ENCODE measurements at places on chromosomes 11 and 22.

- no peak for DNase-seq
These were observed 100.7 kb upstream of the THY1 start for GRCh38 chr11:119523539-119524157.

DNA sequence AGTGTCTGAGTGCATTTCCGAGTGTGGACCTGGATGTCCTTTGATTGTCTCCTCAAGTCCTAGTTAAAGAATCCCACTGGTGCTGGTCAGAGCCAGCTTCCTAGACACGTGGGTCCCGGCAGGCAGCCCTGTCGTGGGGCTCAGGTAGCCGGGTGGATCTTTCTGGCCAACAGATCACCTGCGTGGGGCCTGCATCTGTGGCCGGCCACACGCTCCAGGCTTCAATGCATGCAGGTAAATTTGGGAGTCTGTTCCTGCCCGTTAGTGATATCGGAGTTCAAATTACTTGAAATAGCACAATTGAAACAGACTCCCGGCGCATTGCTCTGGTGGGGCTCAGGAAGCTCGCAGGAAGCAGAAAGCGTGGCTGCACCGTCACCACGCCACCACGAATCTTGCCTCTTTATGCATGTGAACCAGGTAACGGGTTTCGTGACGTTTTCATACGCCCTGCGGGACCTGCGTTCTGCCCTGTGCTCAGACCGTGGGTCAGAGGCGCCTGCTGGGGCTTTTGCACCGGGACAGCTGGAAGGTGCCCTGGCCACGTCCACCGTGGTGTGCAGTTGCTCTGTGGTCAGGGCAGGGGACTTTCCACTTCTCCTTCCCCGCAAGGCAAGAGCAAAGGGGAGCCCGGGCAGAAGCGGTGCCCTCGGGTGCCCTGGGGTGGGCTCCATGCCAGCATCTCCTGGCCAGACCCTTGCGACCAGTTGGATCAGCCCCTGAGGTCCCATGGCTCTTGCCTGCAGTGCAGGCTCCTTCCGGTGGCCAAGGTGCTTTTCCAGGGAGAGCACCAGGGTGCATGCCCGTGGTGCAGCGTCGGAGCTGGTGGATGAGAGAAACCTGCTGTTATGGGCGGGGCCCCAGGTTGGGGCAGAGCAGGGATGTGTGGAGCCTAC is 803.5 kb downstream of the BRD1 start:
- no peak for DNase-seq

DNA sequence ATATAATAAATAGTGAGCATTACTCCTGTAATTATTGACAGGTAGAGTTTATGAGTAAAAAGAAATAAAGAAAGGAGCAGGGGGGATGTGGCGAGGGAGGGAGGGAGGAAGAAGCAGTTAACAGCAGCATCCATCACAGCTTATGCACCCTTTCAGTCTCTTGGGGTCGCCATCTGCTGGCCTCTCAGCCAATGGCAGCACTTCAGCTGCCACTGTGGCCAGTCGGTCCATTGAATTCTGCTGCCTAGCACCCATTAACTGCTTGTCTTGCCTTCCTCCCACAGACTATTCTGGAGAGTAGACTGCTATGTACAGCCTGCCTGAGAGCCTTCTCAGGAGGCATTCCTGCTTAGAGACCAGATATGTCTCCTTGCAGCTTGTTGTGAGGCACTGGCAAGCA is 388.3 kb downstream of the TENM4 start:
- DNase-seq, result no peak

DNA sequence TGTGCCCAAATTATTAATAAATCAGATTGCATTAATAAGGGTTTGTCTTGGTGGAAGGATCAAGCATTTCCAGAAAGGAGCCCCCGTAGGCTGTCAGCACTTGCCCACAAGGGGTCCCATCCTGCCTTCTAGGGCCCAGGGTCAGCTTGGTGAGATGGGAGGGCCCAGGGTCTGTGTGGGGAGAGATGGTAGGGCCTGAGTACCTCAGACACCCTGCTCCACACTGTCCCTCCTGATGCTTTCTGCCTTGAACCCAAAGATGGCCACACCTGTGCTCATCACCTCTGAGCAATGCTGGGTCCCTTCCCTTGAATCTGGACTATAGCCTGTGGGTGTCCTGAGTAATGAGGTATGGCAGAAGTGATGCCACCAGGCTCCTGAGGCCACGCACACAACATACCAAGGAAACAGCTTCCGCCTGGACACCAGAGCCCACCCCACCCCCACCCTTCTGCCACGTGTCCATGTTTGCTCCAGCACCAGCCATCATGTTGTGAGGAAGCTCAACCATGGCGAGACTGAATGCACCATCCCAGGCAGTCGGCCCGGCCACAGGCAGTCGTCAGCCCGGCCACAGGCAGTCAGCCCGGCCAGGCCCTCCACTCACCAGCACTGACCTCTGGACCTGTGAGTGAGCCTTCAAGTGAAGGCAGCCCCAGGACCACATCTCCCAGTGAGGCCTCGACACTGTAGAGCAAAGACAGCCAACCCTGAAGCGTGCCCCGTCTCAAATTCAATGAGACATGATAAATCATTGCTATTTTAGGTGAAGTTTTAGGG is 6.8 kb downstream of the BET1L start:
- DNase-seq, result no peak

GRCh38 chr22:24961217-24961844 is 8.8 kb downstream of the KIAA1671 start:
- no peak for DNase-seq

DNA sequence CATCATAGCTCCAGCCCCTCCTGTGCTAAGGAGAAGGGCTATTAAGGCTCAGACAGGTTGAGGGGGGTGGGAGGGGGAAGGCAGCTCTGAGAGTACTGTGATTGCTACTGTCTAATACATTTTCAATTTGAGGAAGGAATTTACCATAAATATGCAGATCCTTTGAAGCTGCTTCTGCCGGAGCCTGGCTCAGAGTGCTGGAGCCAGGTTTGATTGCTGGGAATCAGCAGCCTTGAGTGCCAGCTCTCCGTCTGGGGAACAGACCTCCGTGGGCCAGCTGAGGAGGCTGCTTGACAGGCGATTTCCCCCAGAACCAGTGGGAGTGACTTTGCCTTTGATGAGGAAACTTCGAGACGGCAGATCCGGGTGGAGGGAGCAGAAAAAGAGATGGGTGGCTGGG is 141.7 kb upstream of the TBCEL start:
- no peak for DNase-seq

GRCh38 chr11:77747381-77747969 is 73.0 kb downstream of the RSF1 start:
- DNase-seq, result no peak

DNA sequence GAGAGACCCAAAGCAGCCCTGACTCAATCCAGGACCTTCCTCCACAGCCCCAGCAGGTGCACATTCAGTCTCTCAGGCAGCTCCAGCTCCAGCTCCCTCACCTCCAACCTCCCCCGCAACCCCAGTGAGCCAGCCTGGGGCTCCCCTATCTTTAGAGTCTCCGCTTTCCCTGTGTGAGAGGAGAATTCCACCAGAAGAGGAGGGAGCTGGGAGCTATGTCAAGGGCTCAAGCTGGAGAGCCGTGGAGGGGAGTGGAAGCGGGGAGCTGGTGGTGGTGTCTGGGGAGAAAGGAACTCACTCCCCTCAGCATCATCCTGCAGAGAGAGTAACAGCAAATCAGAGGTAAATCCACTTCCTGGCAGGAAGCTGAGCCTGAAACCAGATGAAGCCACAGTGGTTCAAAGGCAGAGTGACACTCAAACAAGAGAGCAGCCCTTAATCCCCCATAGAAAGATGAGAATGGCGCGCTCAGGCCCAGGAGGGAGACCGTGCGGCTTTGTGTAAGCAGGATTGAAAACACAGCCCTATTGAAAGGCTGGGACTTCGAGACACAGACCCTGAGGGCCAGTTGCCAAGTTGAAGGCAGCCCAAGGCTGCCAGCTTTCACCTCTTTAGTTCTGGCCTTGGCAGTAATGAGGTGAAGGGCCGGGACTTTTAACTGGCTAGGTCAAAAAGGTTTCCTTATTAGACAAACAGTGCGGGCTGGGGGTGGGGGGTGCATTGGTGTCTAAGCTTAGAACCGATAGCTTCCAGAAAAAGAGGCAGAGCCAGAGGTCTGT is 21.4 kb upstream of the CDON start:
- DNase-seq, result no peak

GRCh38 chr11:130102301-130103249 is 32.9 kb downstream of the APLP2 start:
- DNase-seq, result no peak

DNA sequence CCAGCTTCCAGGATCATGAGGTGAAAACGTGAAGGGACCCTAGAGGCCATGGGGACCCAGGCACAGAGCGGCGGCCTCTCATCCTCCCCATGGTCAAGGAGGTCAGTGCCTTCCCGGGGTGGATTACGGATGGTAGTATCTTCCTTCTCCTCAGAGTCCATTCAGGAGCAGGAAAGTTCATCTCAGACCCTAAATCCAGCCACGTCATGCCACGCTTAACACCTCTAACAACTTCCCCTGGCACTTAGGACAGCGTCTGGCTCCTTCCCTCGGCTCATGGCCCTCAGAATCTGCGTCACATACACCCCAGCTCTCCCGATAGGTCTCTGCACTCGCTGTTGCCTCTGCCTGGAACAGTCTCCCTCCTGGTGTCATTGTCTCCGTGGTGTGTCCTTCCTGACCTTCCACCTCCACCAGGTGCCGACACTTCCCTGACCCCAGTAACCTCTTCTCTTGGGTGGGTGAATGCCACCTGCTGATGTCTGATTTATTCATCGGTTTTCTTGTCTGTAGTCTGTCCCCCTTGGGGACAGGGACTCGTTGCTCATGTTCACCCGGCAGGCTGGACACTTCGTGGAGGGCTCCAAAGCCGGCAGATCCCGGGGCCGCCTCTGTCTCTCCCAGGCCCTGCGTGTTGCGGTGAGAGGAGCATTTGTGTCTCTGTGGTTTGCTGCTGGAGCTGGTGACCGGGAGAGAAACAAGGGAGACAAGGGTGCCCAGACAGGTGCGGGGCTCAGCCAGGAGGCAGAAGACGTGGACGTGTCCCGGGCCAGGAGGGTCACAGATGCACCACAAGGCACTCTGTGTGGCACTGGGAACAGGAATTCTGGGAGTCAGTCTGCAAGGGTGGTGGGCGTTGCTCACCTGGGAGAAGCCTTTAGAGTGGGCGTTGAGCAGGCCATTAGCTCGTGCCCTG is 1.4 kb downstream of the MYEOV start:
- DNase-seq, result no peak

GRCh38 chr22:50626314-50626849 is 1.6 kb downstream of the ARSA start:
- DNase-seq, result no peak

DNA sequence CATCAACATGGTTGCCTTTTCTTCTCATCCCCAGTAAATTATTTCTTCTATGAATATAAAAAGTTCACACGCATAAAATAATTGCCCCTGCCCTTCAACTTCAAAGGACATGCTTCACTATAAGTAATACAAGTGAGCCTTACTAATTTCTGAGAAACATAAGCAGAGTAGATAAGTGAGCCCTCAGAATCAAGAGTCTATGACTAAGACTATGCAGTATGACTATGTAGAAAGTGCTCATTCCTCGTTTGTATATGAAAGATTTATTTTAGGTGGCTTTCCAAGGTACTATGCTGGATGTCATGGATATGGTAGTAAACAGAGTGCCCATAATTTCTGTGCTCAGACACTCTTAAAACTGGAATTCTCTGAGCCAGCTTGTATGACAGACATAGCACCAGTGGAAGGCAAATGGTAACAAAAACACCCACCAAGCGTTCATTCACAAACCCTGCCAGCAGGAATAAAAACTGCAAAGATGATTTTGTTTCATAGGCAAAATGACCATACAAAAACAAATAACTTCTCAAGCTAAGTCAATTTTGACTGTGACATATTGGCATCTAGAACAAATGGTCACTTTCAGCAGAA is 189.8 kb downstream of the CADM1 start:
- DNase-seq, result no peak

- DNase-seq, result no peak
These were observed 4.5 kb upstream of the TP53I11 start for GRCh38 chr11:44955015-44955738.
